PC-9 (cell line): ENCODE measurements at places on chromosomes 16 and 17. TPM values are rescaled to one million over a fixed set of nuclear protein-coding genes. Genes with fewer than 3 reads are reported as not detected.

DNA sequence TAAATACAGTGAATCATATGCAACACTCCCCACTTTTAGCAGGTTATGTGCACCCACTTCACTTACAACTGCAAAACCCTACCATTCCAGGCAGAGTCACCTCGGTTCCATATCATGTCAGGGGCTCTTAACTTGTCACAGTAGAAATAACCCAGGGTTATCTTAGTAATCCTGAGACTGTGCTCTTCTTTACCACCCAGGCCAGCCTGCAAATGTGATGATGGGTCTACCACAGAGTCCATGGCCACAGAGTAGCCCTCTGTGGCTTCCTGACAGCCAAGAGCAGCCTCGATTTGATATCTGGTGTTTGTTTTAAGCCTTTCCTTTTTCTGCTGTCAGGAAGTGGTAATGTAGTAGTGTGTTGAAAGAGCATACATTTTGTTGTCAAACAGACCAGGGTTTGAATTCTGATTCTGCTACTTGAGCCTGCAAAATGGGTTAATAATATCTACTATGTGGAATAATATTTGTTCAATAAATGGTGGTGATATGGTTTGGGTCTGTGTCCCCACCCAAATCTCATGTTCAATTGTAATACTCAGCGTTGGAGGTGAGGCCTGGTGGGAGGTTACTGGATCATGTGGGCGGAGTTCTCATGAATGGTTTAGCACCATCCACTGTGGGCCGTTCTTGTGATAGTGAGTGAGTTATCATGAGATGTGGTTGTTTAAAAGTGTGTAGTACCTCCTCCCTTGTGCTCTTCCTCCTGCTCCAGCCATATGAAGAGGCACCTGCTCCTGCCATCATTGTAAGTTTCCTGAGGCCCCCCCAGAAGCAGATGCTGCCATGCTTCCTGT lies 416.5 kb downstream of the UTP18 start:
- DNase-seq = no peak

GRCh38 chr17:55416470-55417052 lies 5.1 kb downstream of the MMD start:
- DNase-seq = no peak

- no peak for DNase-seq
Measured at GRCh38 chr17:55889271-55889670, 138.4 kb downstream of the PCTP start.

DNA sequence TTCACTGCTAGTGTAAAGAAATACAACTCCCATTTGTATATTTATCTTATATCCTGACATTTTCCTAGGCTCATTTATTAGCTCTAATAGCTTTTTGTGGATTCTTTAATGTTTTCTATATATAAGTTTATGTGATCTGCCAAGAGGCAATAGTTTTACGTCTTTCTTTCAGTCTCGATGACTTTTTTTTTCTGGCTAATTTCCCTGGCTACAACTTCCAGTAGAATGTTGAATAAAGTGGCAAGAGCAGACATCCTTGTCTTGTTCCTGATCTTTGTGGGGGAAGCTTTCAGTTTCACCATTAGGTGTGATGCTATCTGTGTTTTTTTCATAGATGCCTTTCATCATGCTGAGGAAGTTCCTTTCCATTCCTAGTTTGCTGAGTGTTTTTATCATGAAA lies 43.9 kb upstream of the ABCA3 start:
- DNase-seq = no peak

- no peak for DNase-seq
Measured at GRCh38 chr17:3213001-3213400, 5.5 kb downstream of the OR1A1 start.

The TSC2 gene
- total RNA-seq = 166 and 170 TPM in 2 replicates

The TLCD3B gene
- 5.8 and 9.7 TPM in 2 replicates for total RNA-seq

GRCh38 chr17:36868777-36869176 lies 68.5 kb upstream of the LHX1 start:
- no peak for DNase-seq

DNA sequence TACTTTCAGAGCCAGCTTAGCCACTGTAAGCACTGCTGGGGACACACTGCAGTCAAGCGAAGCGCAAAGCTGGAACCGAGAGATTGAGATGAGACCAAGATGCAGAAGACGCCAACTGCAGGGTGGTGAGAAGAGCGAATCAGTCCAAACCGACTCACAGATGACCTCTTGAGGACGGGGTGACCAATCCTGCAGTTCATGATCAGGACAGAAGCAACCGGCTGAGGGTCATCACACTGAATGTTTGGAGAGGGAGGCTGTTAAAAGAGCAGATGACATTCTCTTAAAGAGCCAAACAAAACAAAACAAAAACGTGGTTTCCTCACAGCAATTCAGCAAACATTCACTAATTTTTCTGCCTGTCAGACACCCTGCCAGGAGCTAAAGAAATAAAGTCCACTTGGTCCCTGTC lies 8.5 kb downstream of the HASPIN start:
- no peak for DNase-seq

GRCh38 chr17:68161644-68162428 lies 86.0 kb upstream of the AMZ2 start:
- peak; percentile 72 for DNase-seq

- no peak for DNase-seq
Measured at GRCh38 chr17:12407495-12408252, 258.0 kb upstream of the MYOCD start.

The CCL15 gene
- not detected in 2 replicates for total RNA-seq

The HSF5 gene
- total RNA-seq = not detected in 2 replicates

GRCh38 chr17:74217888-74218287 lies 4.5 kb downstream of the TTYH2 start:
- no peak for DNase-seq

DNA sequence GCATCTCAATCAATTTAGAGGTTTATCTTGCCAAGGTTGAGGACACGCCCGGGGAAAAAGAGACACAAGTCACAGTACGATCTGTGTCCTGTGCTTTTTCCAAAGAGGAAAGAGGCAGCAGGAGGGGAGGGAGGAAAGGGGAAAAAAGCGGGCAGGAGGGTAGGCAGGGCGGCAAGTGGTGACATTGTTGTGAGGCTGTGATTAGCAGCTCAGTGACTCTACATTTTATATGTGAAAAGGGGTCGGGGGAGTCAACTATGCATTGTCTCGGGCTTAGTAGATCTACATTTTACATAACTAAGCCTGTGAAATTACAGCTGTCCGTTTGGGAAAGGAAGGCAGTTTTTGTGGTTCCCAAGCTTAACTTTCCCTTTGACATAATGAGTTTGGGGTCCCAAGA lies 22.2 kb upstream of the RIPOR1 start:
- no peak for DNase-seq

The ACSF3 gene
- 34.0 and 42.3 TPM in 2 replicates for total RNA-seq

DNA sequence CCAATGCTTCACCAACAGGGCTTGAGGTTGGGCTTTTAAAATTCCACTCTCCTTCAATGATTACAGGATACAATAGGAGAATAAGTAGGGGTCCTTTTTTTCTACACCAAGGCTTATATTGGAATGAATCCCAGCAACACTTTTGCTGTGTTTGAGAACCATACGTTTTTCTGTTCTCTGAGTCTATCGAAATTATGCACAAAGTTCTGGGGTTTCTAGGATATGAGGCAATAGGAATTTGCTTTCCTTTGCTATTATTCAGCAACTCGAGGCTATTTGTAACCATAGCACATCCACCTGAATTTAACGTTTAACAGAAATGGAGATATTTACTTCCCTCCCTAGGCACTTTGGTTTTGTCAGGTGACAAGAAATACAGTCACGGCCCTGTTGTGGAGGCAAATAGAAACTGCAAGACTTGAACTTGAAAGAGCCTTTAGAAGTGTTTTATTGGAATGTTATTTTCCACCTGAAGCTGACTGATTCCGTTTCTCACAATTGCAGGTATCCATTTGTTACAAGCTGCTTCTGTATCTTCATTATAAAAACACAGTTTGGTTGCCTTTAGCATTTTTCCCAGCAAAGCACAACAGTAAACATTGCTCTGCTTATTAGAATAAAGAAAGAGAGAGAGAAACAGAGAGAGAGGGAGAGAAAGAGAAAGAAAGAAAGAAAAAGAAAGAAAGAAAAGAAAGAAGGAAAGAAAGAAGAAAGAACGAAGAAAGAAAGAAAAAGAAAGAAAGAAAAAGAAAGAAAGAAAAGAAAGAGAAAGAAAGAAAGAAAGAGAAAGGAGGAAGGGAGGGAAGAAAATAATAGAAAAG lies 109.6 kb downstream of the HS3ST3A1 start:
- no peak for DNase-seq

The ACSM3 gene
- 1.1 and 2.4 TPM in 2 replicates for total RNA-seq

The KCNJ2 gene
- total RNA-seq = not detected in 2 replicates

GRCh38 chr17:17810084-17810894 lies 26.5 kb downstream of the SREBF1 start:
- DNase-seq = no peak

GRCh38 chr16:49417354-49417753 lies 43.8 kb downstream of the C16orf78 start:
- DNase-seq = no peak

GRCh38 chr17:68155692-68156091 lies 92.2 kb upstream of the AMZ2 start:
- DNase-seq = no peak

GRCh38 chr16:81036751-81037350 lies 1.2 kb downstream of the ATMIN start:
- peak; percentile 3 for DNase-seq

GRCh38 chr17:79338604-79339003 lies 264.0 kb downstream of the ENGASE start:
- no peak for DNase-seq

DNA sequence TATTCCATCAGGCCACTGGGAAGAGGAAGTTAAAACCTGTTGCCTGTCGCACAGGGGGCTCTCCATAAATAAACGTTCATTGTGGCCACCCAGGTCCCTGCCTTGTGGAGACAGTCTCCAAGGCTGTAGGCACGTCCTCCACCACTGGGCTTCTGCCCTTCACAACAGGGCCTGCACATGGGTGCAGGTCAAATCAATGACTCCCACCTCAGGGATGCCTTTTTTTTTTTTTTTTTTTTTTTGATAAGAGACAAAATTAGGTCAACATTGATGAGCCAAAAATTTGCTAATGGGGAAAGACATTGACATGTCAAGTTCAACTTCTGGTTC lies 12.6 kb upstream of the SLC12A3 start:
- no peak for DNase-seq

GRCh38 chr16:14465799-14466198 lies 164.3 kb downstream of the PARN start:
- no peak for DNase-seq

The PRKAR1A gene
- 161 and 181 TPM in 2 replicates for total RNA-seq

GRCh38 chr17:21287703-21288449 lies 3.4 kb downstream of the MAP2K3 start:
- peak; percentile 96 for DNase-seq

GRCh38 chr16:24497440-24497839 lies 41.9 kb upstream of the RBBP6 start:
- no peak for DNase-seq

The IGFALS gene
- total RNA-seq = 0.18 TPM in 1 of 2 replicates, not detected in the other

DNA sequence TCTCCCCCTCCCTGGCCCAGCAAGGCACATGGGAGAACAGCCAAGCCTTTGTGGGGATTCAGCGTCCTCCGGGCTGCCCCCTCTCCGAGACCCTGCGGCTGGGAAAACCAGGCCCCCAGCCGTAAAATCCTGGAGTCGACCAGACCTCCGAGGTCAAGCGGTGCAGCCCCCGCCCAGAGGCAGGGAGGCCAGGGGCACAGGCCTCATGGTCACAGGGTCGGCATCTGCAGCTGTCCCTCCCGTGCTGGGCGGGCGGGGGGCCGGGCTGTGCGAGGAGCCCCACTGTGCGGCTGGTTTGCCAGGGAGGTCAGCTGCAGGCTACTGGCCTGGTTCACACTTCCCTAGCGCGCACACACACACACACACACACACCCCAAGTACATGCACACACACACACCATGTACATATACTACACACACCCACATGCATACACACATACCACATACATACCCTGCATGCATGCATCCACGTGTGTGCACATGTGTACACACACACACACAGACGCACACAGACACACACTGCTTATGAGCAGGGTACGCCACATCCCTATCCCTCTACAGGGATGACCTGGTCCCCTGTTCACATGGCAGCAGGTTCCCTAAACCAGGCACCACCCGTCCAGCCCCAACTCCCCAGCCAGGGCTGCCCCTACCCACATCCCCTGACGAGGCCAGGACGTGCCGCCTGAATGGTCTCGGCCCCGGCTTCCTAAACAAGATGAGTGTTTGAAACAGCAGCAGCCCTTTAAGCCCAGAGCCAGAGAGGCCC lies 108.9 kb upstream of the CIBAR2 start:
- no peak for DNase-seq

- no peak for DNase-seq
Measured at GRCh38 chr16:83392743-83393142, 415.0 kb upstream of the HSBP1 start.

DNA sequence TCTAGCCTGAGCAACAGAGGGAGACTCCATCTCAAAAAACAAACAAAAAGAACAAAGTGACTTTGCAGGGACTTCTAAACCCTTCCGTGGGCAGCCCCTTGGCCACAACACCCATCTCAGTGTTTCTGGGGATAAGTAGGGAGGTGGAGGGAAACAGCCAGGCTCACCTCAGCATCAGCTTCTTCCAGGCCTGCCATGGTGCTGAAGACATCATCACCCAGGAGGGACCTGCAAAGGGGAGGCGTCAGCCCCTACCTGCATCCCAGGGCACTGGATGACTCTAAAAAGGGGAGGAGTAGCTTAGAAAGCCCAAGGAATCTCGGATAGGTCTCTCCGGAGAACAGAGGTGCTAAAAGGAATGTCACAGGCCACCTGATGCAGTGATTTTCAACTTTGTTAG lies 9.8 kb downstream of the FBF1 start:
- no peak for DNase-seq

GRCh38 chr17:41871789-41872188 lies 6.6 kb upstream of the KLHL11 start:
- no peak for DNase-seq

DNA sequence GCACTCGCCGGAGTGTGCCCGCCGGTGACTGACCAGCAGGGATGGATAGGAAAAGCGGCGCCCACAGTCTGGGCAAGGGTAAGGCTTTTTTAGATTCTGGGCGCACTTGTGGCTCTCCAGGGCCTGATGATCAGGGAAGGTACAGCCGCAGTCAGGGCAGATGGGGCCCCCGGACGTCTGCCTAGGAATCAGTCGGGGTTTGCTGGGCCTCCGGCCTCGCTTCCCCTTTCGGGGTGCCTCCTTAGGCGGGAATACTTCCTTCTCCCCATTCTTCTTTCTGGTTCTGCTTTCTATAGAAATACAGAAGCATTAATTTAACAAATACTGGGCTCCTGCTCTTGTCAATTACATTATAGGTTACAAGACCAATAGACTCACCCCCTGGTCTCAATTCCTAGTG lies 5.0 kb downstream of the ZNF689 start:
- no peak for DNase-seq

The TPSB2 gene
- not detected in 2 replicates for total RNA-seq

The OR3A3 gene
- not detected in 2 replicates for total RNA-seq

DNA sequence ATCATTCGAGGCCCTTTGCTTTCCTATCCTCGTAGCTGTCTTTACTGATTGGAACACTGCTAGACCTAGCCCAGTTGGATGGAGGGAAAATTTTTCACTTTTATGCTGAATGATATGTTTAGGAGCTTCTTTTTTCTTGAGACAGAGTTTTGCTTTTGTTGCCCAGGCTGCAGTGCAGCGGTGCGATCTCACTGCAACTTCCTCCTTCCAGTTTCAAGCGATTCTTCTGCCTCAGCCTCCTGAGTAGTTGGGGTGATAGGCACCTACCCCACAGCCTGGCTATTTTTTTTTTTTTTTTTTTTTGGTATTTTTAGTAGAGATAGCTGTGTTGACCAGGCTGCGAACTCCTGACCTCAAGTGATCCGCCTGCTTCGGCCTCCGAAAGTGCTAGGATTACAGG lies 17.3 kb upstream of the PSMC5 start:
- DNase-seq = no peak

- no peak for DNase-seq
Measured at GRCh38 chr17:83135692-83136091, 56.3 kb downstream of the METRNL start.
